Activated T-cell treated with anti-CD3 and anti-CD28 coated beads for 24 hours (primary cell): ENCODE measurements at places on chromosomes 7 and 10.

GRCh38 chr7:151856516-151856915 lies 20.4 kb downstream of the PRKAG2 start:
- no peak for DNase-seq

DNA sequence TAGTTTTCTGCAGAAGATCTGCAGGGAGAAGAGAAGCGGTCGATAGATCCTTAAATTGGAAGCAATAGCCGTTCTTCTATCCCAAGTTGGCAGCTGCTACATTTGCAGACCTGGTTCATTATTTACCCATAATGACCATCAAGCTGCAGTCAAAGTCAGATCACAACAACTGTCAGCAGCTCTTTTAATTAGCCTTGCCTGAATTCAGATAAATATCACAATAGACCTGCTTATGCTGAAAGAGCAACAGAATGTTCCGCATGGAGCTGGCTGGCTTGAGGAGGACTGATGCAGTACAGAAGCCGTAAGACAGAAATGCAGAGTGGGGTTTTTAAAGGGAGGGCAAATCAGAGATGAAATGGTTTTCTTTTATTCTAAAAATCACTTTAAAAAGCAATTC lies 109.4 kb downstream of the HIBADH start:
- DNase-seq, result no peak

GRCh38 chr7:87312215-87312865 lies 33.1 kb upstream of the CROT start:
- DNase-seq, result peak; percentile 41

- DNase-seq, result no peak
Observed at GRCh38 chr10:66695046-66695445, 230.8 kb upstream of the LRRTM3 start.

DNA sequence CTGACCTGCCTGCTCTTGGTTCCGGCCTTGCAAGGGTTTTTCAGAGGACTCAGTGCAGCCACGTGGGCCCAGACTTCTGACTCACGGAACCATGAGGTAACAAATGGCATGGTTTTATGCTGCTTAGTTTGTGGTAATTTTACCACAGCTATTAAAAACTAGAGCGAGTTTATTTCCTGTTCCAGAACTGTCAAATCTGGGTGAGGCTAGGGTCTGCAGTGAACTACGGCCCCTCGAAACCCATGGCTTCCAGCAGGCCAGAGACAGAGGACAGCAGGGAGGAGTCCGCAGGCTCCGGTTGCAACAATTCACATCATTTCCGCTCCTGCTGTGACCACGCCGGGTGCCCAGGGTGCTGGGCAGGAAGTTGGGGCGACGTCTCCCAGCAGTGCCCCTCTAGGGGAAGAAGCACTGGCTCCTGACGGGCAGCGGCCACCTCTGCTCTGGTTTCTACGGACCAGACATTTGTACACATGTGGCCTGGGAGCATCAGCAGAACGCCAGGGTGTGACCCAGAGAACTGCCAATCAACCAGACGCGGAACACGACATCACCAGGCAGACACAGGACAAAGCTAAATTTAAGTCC lies 74.8 kb downstream of the ADARB2 start:
- no peak for DNase-seq

DNA sequence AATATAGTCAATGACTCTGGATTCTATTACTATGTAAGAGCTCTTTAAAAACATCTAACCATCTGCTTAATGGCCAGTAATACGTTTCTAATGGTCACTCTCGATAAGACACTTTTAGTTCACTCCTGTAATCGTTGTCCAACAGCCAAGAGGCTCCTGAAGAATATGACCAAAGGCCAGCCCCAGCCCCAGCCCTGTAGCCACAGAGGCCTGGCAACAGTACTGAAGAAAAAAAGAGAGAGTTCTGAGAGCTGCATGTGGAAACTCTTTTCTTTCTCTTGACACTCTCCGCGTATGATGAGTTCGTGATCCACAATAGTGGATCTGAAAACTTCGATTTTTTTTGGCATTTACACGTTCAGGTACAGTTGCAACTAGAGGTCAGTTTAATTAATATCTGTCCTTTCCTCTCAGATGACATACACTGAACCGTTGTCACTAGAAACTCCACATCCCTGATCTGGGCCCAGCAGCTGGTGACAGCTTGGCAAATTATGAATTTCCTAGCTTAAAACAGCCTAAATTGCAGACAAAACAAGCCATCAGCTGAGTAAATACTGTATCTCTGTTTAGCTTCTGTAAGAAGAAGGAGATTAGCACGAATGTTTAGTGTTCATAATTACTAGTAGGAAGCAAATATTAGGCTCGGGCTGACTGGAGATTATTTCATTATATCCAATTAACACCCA lies 456.7 kb downstream of the LRMDA start:
- no peak for DNase-seq

- no peak for DNase-seq
Observed at GRCh38 chr10:5632446-5632845, 33.9 kb downstream of the ASB13 start.
